ENCODE measurements at places on chromosomes 7 and 10.
A peak's percentile ranks its signal among the peaks of the same experiment; 100 is the strongest.

GRCh38 chr7:17313194-17313593 is 14.7 kb downstream of the AHR start:
- DNase-seq: no peak

DNA sequence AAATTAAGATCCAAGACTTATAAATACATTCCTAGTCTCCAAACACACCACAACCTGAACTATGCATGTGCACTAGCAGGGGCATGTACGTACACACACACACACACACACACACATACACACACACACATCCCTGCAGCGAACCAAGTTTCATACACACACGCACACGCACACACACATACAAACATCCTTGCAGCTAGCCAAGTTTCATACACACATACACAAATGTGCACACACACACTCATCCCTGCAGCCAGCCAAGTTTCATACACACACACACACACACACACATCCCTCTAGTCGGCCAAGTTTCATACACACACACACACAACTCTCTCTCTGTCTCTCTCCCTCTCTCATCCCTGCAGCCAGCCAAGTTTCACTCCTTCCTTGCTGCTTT is 82.7 kb upstream of the WIPF3 start:
- DNase-seq: peak; percentile 59

- no peak for DNase-seq
These were observed 24.3 kb downstream of the PDZD8 start for GRCh38 chr10:117350909-117351308.

DNA sequence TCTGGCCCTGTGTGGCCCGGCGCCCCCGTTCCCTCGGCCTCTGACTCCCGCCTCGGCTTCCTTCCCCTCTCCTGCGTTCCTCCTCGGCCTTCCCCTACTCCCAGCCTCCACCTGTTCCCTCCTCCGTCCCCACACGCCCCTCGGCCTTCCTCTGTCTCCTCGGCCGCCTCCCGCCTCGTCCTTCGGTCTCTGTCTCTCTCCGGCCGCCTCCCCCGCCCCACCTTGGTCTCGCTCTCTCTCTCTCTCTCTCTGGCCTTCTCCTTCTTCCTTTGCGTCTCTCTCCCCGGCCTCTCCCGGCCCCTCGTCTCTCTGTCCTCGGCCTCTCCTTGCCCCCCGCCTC is 588 bp downstream of the GET4 start:
- no peak for DNase-seq

GRCh38 chr7:13226385-13226784 is 539.0 kb downstream of the ARL4A start:
- DNase-seq: no peak

- no peak for DNase-seq
These were observed 552.3 kb downstream of the PTPRN2 start for GRCh38 chr7:158035343-158035742.

DNA sequence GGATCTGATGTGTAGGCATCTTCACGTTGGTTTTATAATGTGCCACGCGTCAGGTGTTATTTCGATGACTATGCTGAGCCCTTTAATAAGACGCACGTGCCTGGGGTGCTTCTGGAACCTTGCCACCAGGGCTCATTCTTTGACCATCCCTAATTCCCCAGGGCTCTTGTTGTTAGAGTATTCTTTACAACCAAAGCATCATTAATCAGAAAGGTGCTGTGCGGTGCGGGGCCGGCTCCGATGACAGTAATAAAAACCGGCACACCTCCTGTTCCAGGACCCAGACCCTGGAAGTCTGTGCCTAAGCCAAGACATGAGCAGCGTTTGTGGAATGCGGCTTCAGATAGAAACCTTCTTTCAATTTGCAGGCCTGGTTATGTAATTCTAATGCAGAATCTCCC is 58.4 kb downstream of the MGMT start:
- peak; percentile 85 for DNase-seq

GRCh38 chr10:120336911-120337540 is 120.0 kb upstream of the PLPP4 start:
- peak; percentile 42 for DNase-seq

- DNase-seq: no peak
These were observed 242.4 kb downstream of the SFMBT2 start for GRCh38 chr10:7168414-7168813.

GRCh38 chr10:75612904-75613684 is 181.7 kb downstream of the LRMDA start:
- DNase-seq: peak; percentile 98

GRCh38 chr7:50795831-50796230 is 13.1 kb upstream of the GRB10 start:
- no peak for DNase-seq

GRCh38 chr7:155426543-155427410 is 31.2 kb upstream of the EN2 start:
- no peak for DNase-seq

DNA sequence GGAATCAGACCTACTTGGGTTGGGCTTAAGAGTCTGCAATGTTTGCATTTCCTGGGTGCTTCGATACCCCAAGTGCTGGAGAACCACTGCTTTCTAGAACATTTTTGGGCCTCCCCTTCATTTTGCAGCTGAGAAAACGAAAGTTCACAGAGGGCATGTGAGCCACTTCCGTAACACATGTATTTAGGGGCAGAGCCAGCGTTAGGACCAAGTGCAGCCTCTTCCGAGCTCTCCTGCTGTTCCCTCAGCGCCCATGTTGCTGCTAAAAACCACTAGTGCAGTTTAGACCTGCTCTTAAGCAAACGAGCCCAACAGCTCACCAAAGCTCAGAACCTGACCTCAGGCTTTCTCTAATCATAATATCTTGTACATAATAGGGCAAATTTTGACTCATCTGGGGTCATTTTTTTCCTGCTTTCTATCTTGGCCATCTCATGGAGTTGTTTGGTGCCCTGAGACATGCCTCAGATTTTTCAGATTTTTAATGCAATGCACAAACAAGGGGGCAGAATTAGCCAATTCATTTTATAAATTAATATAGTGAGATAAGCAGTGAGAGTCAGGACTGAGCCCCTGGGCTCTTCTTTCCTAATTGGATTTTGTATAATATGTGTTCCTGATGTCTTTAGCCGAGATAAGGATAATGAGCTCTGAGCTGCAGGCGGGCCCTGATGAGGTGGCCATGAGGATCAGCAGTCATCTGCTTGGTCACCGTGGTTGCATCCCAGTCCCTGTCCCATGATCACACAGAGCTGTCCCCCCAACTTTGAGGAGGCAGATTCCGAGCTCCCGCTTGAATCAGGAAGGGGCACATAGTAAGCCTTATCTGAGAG is 12.9 kb downstream of the BAG3 start:
- peak; percentile 28 for DNase-seq

GRCh38 chr7:68691261-68692216 is 906.7 kb upstream of the AUTS2 start:
- DNase-seq: peak; percentile 80

GRCh38 chr10:1255600-1256431 is 199.6 kb downstream of the WDR37 start:
- DNase-seq: no peak

DNA sequence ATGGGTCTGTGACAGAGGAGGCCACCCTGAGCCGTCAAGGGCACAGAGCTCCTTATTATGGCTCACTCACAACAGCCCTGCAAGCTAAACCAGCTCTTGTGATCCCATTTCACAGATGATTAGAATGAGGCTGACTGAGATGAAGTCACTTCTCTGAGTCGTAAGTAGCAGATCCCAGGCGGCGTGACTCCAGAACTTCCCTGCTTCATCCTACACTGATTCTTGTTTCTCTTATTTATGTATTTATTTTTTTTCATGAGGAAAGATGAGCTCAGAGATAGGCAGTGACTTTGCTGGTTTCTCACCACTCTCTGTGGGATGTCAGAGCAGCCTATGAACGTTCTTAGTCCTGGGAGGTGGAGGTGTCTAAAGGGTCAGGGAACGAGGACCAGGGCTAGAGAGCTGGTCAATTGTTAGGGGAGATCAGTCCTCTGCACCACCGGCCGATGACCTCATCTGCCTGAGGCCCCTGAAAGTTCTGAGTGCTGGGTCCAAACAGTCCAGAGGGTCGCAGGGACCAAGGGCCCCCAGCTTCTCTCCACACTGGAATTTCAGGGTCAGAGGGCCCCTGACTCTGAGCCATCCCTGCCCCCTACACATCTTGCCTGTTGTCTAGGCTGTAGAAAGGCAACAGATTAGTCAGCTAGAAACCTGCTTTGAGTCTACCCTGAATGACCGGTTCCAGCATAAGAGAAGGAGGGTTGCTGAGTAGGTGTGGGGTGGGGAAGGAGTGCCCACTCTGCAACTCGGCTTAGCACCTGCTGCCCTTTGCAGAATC is 17.9 kb downstream of the CLRN3 start:
- DNase-seq: no peak

- no peak for DNase-seq
These were observed 246.2 kb upstream of the SEMA3C start for GRCh38 chr7:81165070-81165469.

GRCh38 chr10:97647556-97647955 is 7.1 kb downstream of the PI4K2A start:
- peak; percentile 58 for DNase-seq

DNA sequence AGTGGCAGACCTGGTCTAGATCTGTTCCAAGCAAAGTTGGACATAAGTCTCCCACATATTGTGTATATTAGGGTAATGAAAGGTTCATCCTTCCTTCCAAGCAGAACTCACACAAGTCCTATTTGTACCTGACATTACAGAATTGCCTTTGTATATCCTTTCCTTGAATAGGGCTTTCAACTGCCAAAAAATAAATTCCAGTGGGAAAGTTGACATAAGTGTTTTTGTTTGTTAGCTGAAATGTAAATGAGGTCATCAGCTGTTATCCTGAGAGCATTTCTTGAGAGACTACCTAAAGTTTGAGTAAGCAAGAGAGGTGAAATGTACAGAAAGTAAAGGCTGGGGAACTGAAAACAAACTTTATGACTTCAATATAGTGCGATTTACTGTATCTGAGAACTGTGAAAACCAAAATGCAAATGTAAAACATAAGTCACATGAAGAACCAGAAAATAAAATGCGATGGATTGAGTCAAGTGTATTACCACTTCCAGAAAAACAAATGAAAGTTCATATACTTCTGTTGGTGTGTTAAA is 527.3 kb upstream of the SEMA3D start:
- no peak for DNase-seq

DNA sequence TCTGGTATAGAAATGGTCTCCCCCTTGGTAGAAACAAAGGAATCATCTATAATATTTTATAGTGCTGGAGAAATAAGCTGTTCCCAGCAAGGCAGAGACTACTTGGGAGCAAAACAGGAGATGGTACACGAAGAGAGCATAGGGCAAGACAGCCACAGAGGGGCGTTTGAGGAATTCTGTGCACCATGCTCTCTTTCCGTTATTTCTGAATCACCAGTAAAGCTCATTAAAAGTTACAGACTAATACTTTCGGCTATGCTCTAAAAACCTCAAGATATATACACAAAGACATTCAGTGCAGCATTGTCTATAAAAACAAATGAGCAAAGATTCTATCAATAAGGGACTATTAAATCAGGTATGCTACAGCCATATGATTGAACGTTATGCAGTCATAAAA is 68.5 kb upstream of the FHIP2A start:
- DNase-seq: no peak

DNA sequence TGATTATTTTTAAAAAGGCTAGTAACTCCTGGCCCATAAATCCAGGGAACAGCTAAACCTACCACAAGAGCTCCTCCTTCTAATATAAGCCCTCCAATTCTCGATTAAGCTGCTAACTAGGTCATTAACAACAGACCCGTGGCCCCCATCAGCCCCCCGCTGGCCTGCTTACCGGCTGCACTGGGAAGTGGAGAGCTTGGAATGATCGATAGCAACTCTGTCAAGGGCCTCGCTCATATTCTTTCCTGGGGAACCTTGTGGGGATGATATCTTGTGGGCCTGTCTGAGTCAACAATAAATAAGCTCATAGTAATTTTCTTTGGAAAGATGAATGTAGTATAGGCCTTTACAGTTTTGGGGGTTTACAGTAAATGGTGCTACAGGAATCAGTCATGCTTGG is 353.5 kb downstream of the TCERG1L start:
- no peak for DNase-seq

- DNase-seq: no peak
These were observed 355.3 kb upstream of the GALNT17 start for GRCh38 chr7:70776627-70777101.

DNA sequence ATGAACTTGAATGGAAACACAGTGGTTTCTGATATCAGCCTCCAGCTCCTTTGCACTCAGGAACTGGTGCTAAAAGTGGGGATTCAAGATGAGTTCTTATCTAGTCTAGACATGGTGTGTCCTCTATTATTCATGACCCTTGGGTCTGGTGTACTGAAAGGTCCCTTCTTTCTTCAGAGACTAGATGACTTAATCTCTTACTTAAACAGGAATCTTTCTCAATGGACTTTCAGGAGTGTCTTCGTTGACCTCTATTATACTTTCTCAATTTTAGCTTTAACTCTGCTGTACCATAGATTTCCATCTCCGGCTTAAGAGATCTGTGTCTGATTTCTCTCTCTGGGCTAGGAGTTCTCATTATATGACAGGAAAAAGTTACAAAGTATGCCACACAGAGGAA is 83.5 kb upstream of the INHBA start:
- no peak for DNase-seq

DNA sequence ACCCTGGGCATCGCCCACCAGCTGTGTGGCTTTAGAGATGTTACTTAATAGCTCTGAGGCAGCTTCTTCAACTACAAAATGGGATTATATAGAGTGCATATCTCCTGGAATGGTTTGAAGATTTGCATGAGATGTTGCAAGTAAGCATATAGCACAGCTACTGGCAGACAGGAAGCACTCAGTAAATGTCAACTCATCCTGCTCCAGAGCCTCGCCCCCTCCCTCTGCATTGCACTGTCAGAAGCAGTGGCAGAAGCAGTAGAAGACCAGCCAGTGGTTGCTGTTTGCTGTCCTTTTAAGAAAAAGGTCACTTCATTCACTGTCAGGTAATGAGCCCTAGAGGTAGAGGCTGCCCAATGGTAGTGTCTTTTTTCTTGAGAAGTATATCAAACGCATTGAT is 180.0 kb upstream of the GHITM start:
- DNase-seq: no peak

DNA sequence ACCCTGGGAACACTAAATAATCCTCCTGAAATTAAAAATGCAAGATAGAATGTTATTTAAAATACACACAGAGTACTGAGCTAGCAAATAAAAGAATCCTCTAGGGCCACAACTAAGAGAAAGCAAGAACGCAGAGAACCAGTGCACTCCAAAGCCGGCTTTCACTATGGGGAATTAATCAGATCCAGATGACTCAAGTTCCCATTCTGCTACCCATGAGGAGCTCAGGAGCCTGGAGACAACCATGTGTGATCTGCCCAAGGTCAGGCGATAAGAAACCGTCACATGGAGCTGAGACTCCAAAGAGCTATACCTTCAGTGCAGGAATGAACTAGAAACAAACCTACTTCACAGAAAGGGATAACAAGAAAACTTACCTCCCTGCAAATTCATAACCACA is 19.5 kb upstream of the CYREN start:
- peak; percentile 57 for DNase-seq

GRCh38 chr10:52121688-52122087 is 192.4 kb upstream of the DKK1 start:
- peak; percentile 24 for DNase-seq

GRCh38 chr10:116888380-116889055 is 39.2 kb downstream of the ENO4 start:
- DNase-seq: peak; percentile 82
